ENCODE measurements at places on chromosomes 3 and 15.

- H3K36me3 ChIP-seq: no peaks in the 10 kb centered on the region
- no peaks in the 10 kb centered on the region for H3K4me1 ChIP-seq
- H3K4me3 ChIP-seq: no peak overlapping the region
- DNase-seq: no peak
- no peaks in the 10 kb centered on the region for H3K27me3 ChIP-seq
These were observed 282.5 kb upstream of the CNTN3 start for GRCh38 chr3:74897006-74897405.

DNA sequence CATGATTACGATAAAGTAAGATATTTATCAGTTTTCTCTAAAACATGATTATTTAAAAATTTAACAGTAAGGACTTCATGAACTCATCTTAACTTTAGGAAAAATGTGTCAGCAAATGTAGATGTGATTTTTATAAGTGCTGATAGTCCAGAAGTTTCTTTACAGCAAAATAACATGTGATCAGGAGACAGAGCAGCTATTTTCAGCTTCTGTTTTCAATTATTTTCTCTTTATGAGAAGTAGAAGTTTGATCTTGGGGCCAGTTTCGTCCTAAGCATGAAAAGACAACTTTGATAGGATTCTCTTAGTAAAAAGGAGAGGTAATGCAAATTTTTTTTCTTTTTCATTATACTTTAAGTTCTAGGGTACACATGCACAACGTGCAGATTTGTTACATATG, 96.5 kb upstream of the TSPAN3 start:
- H3K27me3 ChIP-seq: no peaks in the 10 kb centered on the region
- peaks cover 3% of the 10 kb centered on the region for H3K4me1 ChIP-seq
- no peak overlapping the region for H3K4me3 ChIP-seq
- no peak for DNase-seq

DNA sequence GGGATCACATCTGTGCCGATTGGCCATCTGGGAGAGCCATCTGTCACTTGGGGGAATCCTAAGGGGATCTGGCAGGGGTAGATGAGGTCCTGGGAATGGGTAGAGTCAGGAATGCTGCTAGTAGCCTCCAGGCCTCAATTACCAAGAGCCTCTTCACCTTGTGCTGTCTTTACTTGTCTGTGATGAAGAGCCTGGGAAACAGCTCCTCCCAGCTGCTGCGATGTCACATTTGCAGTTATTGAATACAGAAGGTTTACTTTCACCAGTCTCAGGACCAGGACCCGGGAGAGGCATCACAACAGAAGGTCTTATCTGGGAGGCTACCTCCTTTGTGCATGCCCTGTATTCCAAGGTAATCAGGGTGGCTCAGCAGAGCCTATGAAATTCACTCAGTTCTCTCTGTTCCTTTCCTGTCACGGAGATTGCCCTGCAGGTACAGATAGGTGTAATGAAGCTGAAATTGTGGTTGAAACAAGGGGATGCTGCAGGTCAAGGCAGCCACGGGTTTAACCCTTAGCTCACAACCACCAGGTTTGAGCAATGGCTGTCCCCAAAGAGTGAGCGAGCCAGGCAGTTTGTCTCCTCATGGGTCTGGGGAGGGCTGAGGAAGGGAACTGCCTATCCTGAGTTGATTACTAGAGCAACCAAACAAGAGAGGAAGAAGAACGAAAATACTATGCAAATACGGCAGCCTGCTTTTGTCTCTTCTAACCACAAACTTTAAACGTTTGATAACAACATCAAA, 298.9 kb upstream of the RORA start:
- DNase-seq: no peak
- H3K4me1 ChIP-seq: no peaks in the 10 kb centered on the region

GRCh38 chr15:66601521-66601920, 35.7 kb upstream of the LCTL start:
- no peak overlapping the region for H3K27ac ChIP-seq
- DNase-seq: no peak
- H3K36me3 ChIP-seq: no peaks in the 10 kb centered on the region
- H3K27me3 ChIP-seq: no peaks in the 10 kb centered on the region
- H3K4me3 ChIP-seq: no peak overlapping the region

- DNase-seq: no peak
- peaks cover 9% of the 10 kb centered on the region for H3K36me3 ChIP-seq
- no peak overlapping the region for H3K4me3 ChIP-seq
- H3K4me1 ChIP-seq: no peaks in the 10 kb centered on the region
- no peak overlapping the region for H3K27ac ChIP-seq
These were observed 104.3 kb downstream of the OXNAD1 start for GRCh38 chr3:16369276-16369675.

DNA sequence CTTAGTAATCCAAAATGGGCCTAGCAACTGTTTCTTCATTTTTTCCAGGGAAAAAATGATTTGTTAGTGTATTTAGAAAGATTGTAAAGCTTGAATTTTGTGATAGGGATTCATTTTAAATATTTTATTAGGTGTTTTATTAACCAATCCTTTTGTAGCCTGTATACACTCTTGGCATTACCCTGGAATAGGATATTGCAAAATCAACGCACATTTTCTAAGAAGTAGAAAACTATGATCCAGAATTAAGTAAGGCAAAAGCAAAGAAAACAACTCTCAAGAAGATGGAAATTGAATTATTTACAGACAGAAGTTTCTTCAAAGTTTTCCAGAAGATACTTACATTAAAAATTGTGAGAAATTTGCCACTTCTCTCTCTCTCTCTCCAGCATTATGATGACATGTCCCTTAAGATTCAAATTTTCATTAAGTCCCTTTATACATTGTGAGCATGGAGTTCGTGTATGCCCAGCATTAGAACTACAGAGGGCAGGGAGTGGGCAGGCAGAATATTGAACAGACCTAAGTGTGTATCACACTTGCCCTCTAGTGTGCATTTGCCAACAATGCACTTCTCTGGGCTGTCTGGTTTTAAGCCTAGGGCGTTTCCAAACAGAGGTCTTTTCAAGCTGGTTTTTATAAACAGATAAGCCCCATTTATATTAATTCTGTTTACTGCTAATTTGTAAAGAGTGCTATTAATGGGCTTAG, 28.5 kb upstream of the CMSS1 start:
- no peaks in the 10 kb centered on the region for H3K27me3 ChIP-seq
- H3K36me3 ChIP-seq: no peaks in the 10 kb centered on the region
- no peak overlapping the region for H3K4me3 ChIP-seq
- peaks cover 4% of the 10 kb centered on the region for H3K4me1 ChIP-seq
- DNase-seq: no peak

GRCh38 chr15:77029166-77030047, 34.5 kb downstream of the PSTPIP1 start:
- H3K4me1 ChIP-seq: peaks cover 14% of the 10 kb centered on the region
- H3K27me3 ChIP-seq: peaks cover 12% of the 10 kb centered on the region
- peak; percentile 25 for DNase-seq
- H3K27ac ChIP-seq: no peak overlapping the region
- H3K36me3 ChIP-seq: no peaks in the 10 kb centered on the region
- H3K4me3 ChIP-seq: no peak overlapping the region

GRCh38 chr3:177141899-177142646, 55.2 kb downstream of the TBL1XR1 start:
- no peaks in the 10 kb centered on the region for H3K36me3 ChIP-seq
- H3K27ac ChIP-seq: no peak overlapping the region
- H3K4me1 ChIP-seq: peaks cover 83% of the 10 kb centered on the region
- no peak for DNase-seq

GRCh38 chr15:57355259-57355658, 21.0 kb upstream of the CGNL1 start:
- H3K4me1 ChIP-seq: no peaks in the 10 kb centered on the region
- H3K36me3 ChIP-seq: no peaks in the 10 kb centered on the region
- no peak overlapping the region for H3K4me3 ChIP-seq
- H3K27me3 ChIP-seq: peaks cover 7% of the 10 kb centered on the region
- DNase-seq: no peak
- no peak overlapping the region for H3K27ac ChIP-seq

DNA sequence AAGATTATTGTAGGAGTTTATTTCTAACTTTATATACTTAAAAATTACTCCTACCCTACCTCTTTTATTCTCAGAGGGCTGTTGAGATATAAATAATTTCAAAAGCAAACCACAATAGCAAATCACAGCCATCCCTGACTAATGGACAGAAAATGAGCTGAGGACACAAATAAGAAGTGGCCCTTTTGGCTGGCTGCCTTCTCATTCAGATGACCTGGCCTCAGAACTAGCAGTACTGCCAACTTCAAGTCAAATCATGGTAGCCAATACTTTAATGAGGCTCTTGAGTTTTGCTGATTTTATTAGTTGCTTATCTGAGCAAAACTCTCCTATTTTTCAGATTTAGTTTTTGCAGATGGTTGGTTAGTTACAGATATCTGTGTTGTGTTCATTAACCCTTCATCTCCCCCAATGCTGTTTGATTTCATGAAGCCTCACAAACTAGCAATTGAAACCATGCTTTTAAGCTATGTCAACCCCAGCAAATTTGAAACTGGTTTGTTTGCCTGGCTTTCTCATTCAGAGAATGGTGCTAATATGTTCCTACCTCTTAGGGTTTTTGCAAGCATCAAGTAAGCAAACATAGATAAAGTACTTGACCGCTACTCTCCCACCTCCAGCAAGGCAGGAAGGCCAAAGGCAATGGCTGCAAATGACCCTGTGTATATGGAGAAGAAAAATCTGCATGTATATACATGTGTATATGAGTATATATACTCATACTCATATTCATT, 73.4 kb upstream of the HACD2 start:
- peak overlapping the region; percentile 81 for H3K27ac ChIP-seq
- H3K36me3 ChIP-seq: peaks cover 18% of the 10 kb centered on the region
- no peak overlapping the region for H3K4me3 ChIP-seq

- H3K27ac ChIP-seq: no peak overlapping the region
- H3K4me1 ChIP-seq: no peaks in the 10 kb centered on the region
- no peak overlapping the region for H3K4me3 ChIP-seq
- DNase-seq: no peak
These were observed 282.7 kb upstream of the ATP10A start for GRCh38 chr15:26145796-26146195.

GRCh38 chr3:62169906-62170660, 203.3 kb downstream of the FEZF2 start:
- H3K27ac ChIP-seq: no peak overlapping the region
- DNase-seq: no peak
- H3K36me3 ChIP-seq: peaks cover 5% of the 10 kb centered on the region
- no peak overlapping the region for H3K4me3 ChIP-seq
- no peaks in the 10 kb centered on the region for H3K4me1 ChIP-seq

- H3K27me3 ChIP-seq: no peaks in the 10 kb centered on the region
- no peak overlapping the region for H3K27ac ChIP-seq
- peaks cover 45% of the 10 kb centered on the region for H3K4me1 ChIP-seq
- H3K36me3 ChIP-seq: no peaks in the 10 kb centered on the region
- H3K4me3 ChIP-seq: no peak overlapping the region
These were observed 103.6 kb downstream of the ECT2 start for GRCh38 chr3:172853921-172854666.

DNA sequence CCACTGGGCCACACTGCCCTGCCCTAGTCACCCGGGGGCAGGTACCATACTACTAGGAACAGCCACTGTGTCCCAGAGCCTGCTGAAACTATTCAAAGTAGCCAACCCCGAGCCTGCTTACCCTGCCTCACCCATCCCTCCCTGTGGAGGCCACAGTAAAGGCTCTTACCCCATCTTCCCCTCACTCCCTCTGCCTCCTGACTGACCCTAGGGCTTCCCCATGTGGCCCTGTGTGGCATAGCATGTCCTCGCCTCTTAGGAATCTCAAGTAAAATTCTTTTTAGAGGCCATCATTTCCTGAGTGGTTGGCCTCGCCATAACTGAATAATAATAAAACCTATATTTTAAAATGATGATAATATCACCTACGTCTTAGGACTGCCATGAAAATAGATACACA, 112.2 kb upstream of the SLC6A11 start:
- H3K27me3 ChIP-seq: peaks cover 45% of the 10 kb centered on the region
- H3K36me3 ChIP-seq: no peaks in the 10 kb centered on the region
- DNase-seq: no peak
- no peak overlapping the region for H3K27ac ChIP-seq
- H3K4me1 ChIP-seq: peaks cover 8% of the 10 kb centered on the region

- H3K27me3 ChIP-seq: no peaks in the 10 kb centered on the region
- H3K36me3 ChIP-seq: no peaks in the 10 kb centered on the region
- no peak overlapping the region for H3K27ac ChIP-seq
- DNase-seq: no peak
- H3K4me3 ChIP-seq: no peak overlapping the region
These were observed 120.8 kb upstream of the MEIS2 start for GRCh38 chr15:37220949-37221670.

DNA sequence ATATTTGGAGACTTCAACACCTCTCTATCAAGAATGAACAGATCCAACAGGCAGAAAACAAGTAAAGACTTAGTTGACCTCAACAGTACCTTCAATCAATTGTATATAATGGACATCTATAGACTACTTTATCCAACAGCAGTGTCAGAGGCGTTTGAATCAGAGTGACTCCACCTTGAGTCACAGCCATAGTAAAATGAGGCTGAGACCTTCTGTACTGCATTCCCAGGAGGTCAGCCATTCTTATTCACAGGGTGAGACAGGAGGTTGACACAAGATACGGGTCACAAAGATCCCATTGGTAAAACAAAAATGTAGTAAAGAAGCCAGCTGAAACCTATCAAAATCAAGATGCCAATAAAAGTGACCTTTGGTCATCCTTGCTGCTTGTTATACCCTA, 299.8 kb downstream of the CNTN3 start:
- no peaks in the 10 kb centered on the region for H3K4me1 ChIP-seq
- H3K36me3 ChIP-seq: no peaks in the 10 kb centered on the region
- no peak overlapping the region for H3K4me3 ChIP-seq
- DNase-seq: no peak

GRCh38 chr3:139199421-139200010, 144.3 kb upstream of the MRPS22 start:
- H3K36me3 ChIP-seq: no peaks in the 10 kb centered on the region
- peak; percentile 13 for DNase-seq
- H3K27me3 ChIP-seq: no peaks in the 10 kb centered on the region
- no peak overlapping the region for H3K27ac ChIP-seq
- no peaks in the 10 kb centered on the region for H3K4me1 ChIP-seq

GRCh38 chr3:108569336-108569735, 19.9 kb downstream of the CIP2A start:
- no peaks in the 10 kb centered on the region for H3K27me3 ChIP-seq
- H3K4me1 ChIP-seq: no peaks in the 10 kb centered on the region
- DNase-seq: no peak
- no peak overlapping the region for H3K4me3 ChIP-seq

DNA sequence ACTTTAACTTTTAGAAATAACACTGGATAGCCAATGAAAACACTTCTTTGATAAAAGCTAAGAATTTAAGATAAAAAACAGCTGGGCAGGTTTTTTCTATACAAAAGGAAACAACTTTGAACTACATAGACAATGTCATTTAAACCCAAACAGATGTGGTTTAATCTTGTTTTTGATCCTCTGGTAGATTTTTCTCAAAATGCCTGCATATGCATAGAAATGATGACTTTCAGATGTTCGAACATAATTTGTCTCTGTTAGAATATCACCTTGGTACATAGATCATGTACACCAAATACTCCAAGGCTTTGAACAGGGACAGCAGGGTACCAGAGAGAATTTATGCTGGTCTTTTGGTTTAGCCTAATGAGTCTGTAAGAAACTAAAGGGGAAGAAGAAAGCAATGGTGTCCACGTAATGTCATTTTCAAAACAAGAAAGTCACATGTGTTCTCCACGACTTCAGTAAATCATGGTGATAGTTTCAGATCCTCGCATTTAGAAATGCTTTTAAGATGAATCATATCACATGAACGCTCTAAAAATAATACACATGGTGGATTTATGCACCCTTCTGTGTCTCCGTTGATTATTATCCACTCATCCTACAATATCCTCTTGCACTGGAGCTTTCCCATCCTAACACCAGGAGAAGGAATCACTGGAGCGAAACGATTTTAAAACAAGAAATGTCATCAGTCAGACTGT, 160.1 kb upstream of the PDZRN3 start:
- no peaks in the 10 kb centered on the region for H3K27me3 ChIP-seq
- no peak overlapping the region for H3K27ac ChIP-seq
- DNase-seq: no peak
- no peak overlapping the region for H3K4me3 ChIP-seq
- no peaks in the 10 kb centered on the region for H3K36me3 ChIP-seq
